ENCODE measurements at places on chromosomes 1 and 21.

DNA sequence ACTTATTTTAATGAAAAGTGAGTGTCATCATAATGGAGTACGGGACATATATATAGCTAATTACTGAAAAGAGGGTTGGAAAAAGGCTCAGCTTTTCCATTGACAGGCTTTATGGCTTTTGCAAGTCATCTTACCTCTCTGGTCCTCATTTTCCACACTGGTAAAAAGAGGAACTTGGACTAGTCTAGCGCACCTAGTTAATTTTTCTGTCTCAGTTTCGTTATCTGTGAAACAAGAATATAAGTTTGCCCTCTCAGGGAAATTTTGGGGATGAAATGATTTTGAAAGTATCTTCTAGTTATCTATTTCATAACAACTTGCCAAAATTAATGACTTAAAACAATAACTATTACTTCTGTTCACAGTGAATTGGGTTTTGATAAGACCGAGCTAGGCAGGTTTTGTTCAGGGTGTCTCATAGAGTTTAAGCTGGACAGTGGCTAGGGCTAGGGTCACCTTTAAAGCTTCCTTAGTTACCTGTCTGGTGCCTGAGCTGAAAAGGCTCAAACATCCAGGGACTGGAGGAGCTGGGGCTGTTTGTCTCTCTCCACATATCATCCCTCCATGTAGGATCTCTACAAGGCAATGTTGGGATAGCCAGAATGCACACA, 91.7 kb downstream of the TYW3 start:
- DNase-seq: no peak

GRCh38 chr1:246760422-246761347, 36.5 kb downstream of the SCCPDH start:
- DNase-seq: no peak

DNA sequence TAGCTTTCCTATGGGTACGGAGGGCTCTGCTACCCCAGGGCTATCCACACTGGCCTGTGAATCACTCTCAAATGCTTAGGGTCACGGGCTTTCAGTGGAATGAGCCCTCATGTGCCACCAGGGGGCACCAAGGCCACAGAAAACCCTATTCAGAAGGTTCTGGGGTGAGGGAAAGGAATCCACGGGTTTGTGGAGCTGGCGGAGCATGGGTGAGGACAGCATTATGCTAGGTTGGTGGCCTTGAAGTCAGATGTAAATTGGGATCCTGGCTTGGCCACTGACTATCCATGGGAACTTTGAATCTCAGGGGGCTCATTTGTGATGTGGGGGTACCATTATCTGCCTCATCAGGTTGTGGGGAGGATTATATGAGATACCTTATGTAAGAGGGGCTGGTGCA, 5.1 kb upstream of the LAMTOR5 start:
- no peak for DNase-seq

DNA sequence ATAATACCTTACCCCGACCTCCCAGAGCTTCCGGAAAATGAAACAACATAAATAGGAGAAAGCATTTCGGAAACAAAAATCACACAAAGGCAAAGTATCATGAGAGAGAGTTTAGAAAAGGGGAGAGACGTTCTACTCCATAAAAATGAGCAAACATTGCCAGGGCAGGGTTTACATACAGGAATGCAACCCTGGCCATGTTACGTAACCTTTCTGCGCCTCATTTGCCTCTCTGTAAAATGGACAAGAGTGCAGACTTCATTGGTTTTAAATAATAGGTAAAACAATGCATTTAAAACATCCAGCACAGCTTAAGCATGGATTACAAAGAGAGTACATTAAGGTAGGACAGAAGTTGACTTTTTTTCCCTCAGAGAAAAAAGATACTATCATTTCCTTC, 45.6 kb downstream of the PHC2 start:
- DNase-seq: no peak

DNA sequence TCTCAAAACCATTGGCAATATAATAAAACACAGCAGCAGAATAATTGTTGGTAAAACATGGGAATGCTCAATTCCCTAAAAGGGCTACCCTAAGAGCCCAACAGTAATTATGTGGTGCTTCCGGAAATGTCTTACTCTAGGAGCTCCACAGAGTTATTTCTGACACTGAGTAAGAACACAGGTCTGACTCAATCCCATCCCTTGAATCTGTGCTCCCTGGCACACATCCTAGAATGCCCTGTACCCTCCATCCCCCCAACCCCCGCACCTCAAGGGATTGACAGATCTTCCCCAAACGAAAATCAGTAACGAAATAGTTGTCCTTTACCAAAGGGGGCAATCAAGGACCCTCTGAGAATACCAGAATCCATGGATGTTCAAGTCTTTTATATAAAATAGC, 71.9 kb downstream of the SMYD2 start:
- no peak for DNase-seq

GRCh38 chr1:241679404-241679803, 27.3 kb downstream of the WDR64 start:
- DNase-seq: no peak

DNA sequence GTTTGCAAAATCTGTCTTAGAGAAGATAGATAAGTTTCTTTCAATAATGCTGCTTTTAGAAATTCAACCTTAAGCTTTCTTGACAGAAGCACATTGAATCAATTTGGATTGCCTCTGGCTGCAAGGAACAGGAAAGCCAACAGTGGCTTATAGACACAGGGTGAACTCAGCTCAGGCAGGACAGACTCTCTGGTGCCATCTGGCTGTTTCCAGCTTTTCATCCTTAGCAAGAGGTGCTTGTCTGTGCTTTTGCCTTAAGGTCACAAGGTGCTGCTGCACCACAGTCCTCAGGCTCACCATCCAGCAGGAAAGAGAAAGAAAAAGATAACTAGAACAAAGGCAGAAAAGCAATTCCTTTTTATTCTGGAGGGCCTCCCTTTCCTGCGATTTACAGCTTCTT, 93.7 kb upstream of the ETS2 start:
- DNase-seq: no peak

- no peak for DNase-seq
Observed at GRCh38 chr1:116558140-116558549, 12.7 kb downstream of the CD58 start.

DNA sequence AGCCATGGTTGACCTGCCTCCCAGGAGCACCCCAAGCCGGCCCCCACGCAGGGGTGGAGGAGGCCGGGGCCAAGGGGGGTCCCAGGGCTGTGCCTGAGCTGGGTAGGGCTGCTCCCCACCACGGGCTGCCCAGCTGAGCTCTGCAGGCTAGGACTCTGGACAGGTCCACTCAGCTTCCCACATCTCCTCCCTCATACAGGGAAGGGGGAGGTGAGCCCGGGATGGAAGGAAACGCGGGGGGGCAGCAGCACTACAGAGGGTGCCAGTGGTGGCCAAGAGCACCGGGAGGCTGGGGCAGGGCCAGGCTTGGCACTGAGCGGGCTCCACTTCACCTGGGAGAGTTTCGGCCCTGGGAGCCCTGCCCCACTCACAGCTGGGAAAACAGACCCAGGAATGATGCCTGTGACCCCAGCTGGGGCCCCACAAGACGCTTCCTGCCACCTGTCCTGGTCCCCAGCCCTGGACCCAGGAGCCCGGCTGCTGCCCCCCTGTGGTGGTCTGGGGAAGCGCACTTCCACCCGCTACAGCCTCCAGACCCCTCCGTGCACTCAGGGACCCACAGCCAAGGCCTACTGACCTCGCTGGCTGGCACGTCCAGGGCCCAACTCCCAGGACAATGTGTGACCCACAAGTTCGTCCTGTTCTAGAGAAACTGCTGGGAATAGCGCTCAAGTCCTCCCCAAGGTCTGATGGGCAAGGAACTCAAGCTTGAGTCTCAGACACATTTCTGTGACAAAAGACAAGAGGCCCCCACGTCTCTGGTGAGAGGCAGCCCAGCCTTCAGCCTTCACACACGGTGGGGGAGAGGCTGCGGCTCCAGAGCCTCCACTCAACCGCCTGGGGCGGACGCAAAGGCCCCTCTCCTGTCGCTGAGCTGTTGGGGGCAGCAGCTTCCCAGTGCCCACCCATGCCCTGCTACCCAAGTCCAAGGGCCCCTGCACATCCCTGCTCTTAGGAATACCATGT, 3.0 kb downstream of the AURKAIP1 start:
- DNase-seq: peak; percentile 68

GRCh38 chr1:25705699-25706098, 89.1 kb downstream of the MAN1C1 start:
- DNase-seq: no peak

GRCh38 chr1:107247679-107248078, 106.8 kb downstream of the NTNG1 start:
- no peak for DNase-seq

- no peak for DNase-seq
Observed at GRCh38 chr1:243280571-243281129, 24.8 kb downstream of the SDCCAG8 start.

DNA sequence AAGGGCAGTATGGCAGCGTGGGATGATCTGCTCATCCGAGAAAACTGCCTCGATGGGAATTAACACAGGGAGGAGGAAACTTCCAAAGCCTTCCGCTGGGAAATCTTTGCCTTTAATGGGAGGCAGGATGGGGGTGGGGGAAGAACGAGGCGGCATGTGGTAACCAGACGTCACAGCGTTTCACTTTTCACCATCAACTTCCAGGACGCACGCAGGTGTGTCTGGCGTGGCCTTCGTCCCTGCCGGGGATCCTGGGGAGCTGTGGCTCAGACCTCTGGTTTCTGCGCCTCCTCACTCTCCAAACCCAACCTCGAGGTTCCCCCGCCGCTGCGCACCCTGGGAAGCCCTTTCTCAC, 282 bp downstream of the RSPH1 start:
- peak; percentile 34 for DNase-seq

DNA sequence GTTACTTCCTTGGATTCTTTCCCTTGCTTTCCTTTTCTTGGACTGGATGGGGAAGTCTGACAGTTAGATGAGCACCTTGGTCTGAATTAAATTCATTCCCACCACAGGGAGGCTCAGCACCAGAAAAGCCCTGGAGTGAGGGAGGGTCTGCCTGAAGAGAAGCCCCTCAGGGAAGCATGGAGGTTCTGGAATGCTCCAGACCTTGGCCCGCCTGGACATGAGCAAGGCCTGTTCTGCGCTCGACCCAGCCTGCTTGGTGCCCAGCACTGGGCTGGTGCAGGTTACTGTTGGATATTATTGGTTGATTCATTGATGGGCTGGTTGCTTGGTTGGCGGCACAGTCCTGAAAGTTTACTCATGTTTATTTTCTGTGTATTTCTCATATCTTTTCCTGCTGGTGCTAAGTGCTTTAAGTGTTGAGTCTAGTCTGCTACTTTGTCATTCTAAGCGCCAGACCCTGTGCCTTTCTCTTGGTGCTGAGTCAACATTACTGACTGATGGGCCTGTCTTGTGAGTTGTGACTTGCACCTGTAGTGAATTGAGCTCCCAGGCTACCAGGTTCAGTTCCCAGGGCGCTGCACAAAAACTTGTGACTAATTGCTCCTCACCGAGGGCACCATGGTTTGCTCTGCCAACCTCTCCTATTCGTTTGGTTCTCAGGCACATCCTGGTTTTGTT, 538.5 kb downstream of the KIF26B start:
- DNase-seq: peak; percentile 16

DNA sequence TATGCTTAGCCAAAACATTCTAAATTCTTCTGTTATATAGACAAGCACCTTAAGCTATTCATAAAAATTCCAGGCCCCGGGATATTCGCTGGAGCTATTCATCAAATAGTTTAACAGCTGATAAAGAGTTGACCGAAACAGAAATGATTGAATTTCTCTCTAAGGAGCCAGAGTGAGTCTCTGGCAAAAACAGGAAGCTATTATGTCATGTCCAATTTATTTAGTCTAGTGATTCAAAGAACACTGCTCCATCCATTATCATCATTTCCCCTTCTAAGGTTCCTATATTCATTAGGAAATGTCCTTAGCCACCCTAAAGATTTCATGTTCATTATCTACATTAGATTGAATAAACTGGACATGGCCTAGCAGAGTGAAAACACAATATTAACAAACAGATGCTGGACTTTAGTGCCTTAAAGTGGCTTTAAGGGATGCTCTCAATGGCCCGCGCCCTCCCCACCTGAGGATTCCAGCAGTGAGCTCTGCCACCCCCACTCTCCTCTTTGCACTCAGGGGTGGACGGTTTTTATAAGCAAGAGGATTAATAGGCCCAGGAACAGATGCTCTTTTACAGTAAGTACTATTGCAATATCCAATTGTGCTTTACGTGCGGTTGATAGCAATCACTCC, 122.1 kb upstream of the RGS1 start:
- no peak for DNase-seq

- DNase-seq: no peak
Observed at GRCh38 chr21:25170681-25171080, 436.6 kb downstream of the MRPL39 start.

GRCh38 chr1:30041741-30042437, 681.5 kb downstream of the MATN1 start:
- DNase-seq: no peak

- DNase-seq: no peak
Observed at GRCh38 chr1:37033355-37034101, 787 bp downstream of the GRIK3 start.

DNA sequence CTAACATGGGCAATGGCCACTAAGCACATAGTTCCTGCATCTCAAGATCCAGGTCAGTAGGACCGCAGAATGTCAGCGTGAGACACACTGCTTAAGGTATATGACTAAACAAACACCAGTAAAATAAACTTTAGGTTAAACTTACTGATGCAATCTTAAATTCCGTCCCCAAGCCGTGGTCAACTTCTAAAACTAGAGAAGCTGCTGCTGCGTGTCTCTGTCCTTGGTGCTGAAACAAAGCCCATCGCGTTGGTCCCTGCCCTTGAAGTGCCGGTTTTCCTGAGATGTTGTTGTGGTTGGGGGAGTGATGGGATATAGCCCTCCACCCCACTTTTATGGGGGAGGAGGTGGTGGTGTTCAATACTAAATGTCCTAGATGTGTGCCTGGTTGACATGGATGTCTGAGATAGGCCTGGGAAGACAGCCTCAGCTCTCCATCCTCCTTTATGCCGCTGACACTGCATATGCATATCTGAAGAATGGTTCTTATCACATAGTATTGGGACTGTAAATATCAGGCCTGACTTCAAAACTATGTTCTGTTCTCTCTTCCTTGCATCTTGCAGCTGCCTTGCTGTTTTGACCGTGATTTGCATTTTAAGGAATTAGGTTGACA, 72.0 kb upstream of the KCNA3 start:
- DNase-seq: no peak

DNA sequence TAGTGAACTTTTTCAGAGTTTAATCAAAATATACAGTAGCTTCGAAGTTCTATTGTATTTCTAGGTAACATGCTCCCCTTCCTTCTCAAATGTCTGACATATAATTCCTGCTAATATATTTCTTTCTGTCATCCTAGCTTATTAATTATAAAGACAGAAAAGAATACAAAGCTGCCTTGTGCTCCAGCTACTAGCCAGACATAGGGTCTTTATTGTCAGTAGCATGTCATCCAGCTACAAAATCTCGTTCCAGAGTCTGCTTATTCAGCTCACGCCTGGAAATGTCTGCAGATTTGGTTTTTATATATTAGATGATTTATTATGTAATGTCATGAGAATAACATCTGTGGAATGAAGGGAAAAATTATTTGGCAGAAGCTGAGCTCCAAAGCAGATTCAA, 1102.8 kb downstream of the BRINP3 start:
- no peak for DNase-seq
